Mesothelial cell of epicardium (in vitro differentiated cells): ENCODE measurements at places on chromosomes 5 and 9. TPM values are rescaled to one million over a fixed set of nuclear protein-coding genes. Genes with fewer than 3 reads are reported as not detected.
A peak's percentile ranks its signal among the peaks of the same experiment; 100 is the strongest.

DNA sequence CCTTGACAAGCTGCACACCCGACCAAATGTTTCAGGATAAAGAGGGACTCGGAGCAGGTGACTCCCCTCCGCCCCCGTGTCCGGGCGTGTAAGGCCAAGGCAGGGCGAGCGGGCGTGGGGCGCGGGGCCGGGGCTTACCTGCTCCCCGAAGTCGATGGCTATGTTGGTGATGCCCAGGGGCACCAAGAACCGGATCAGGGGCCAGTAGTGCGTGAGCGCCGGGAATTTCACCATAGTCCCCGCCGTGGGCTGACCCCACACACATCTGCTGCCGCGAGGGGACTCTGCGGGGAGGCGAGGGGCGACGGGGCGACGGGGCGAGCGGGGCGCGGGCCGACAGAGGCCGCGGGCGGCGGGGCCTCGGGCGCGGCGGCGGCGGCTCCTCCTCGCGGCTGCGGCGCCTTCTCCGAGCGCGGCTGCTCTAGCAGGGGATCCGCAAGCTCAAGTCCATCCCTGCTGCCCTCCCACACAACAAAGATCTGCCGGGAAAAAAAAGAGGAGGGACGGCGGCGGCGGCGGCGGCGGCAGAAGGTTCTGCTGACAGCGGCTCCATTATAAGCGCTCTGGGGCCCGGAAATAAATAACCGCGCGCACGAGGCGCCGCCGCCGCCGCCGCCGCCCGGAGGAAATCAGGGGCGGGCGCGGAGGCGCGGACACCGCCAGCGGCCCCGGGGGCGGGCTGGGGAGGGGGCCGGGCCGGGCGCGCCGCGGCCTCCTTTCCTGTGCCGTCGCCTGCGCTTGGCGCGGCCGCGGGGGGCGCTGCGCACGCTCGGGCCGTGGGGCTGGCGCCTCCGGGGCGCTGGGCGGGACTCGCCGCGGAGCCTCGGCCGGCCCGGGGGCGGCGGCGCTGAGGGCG lies at the start of gene ANKH:
Gene ANKH (minus strand): TSS at position 565 of the 856 bp plus-strand sequence. CDS start 331 bp downstream, at position 234.
- H3K27me3 ChIP-seq: peaks cover 26% of the 10 kb centered on the region
- peaks cover 26% of the 10 kb centered on the region for H3K4me1 ChIP-seq
- H3K36me3 ChIP-seq: no peaks in the 10 kb centered on the region
- H3K27ac ChIP-seq: peak within 1 kb of the TSS; percentile 87
- DNase-seq: peak; percentile 83
- peak within 1 kb of the TSS; percentile 81 for H3K4me3 ChIP-seq

The LMAN2 gene
- 85.4 to 87.2 TPM (median 87.0 TPM) in 3 replicates for total RNA-seq

GRCh38 chr5:159050316-159051143 lies 49.2 kb downstream of the EBF1 start:
- H3K4me1 ChIP-seq: peaks cover 19% of the 10 kb centered on the region
- DNase-seq: no peak
- no peaks in the 10 kb centered on the region for H3K36me3 ChIP-seq
- no peak overlapping the region for H3K27ac ChIP-seq
- peaks cover 98% of the 10 kb centered on the region for H3K27me3 ChIP-seq
- H3K4me3 ChIP-seq: no peak overlapping the region

DNA sequence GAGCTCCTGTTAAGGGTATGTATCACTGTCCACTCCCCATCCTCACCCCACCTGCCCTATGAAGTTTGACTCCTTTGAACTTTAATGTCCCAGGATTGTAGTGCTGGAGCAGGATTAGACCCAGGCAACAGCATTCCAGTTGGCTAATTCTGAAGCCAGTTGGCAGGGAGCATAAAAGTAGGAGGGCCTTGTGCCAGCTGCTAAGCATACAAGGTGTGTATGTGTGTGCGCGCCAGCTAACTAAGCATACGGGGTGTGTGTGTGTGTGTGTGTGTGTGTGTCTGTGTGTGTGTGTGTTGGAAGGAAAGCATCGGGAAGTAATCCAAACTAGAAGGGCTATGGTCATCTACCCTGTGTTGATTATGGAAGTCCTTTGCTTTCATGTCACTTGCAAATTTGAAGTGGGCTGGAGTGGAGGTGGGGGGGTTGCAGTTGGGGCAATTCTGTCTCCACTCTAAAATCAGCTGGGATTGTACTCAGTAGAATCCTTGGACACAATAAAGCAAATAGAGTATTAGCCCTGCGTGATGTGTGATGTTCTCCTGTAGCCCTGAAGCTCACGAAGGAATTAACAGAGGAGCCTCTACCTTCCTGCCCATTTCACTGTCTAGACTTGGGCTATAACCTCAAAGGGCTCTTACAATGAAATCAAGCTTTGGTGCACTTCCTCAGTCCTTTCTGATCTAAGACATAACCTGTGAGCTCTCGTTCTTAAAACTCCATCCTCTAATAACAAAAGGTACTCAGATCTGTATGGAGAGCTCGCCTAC lies 26.9 kb downstream of the HMGCR start:
- no peaks in the 10 kb centered on the region for H3K4me1 ChIP-seq
- H3K36me3 ChIP-seq: peaks cover 15% of the 10 kb centered on the region
- peak overlapping the region; percentile 27 for H3K27ac ChIP-seq
- no peak overlapping the region for H3K4me3 ChIP-seq

The HEXB gene
- 57.5 to 62.5 TPM (median 58.3 TPM) in 3 replicates for total RNA-seq

DNA sequence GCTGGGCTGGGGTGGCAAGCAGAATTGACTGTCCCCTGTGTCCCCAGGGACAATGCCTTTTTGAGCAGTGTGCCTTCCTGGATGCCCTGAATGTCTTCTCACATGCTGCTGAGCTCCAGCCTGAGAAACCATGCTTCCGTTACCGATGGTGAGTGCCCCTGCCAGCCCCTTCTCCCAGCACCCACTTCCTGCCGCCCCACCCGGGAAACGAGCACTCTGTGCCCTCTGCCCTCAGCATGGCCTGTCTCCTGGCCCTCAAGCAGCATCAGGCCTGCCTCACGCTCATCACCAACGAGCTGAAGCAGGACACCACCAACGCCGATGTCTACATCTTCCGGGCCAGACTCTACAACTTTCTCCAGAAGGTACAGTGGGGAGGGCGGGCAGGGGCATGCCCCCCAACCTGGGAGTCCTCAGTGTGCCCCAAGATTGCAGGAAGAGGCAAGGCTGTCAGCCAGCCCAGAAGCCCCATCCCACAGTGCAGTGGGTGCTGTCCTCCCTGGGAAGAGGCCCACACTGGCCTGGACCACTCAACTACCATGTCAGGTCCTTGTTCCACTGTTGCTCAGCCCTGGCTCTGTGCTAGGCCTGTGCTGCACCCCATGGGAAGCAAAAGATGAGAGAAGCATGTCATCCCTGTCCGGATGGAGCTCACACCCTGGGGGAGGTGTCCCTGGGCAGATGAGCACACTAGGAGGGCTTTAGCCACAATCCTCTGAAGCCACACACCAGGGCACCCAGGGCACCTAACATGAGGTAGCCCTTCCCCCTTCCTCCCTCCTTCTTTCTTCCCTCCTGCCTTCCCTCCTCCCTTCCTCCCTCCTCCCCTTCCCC lies 4.4 kb downstream of the TTC16 start:
- peaks cover 8% of the 10 kb centered on the region for H3K4me1 ChIP-seq
- H3K36me3 ChIP-seq: no peaks in the 10 kb centered on the region
- H3K27me3 ChIP-seq: peaks cover 3% of the 10 kb centered on the region
- no peak for DNase-seq
- H3K4me3 ChIP-seq: no peak overlapping the region
- H3K27ac ChIP-seq: no peak overlapping the region

DNA sequence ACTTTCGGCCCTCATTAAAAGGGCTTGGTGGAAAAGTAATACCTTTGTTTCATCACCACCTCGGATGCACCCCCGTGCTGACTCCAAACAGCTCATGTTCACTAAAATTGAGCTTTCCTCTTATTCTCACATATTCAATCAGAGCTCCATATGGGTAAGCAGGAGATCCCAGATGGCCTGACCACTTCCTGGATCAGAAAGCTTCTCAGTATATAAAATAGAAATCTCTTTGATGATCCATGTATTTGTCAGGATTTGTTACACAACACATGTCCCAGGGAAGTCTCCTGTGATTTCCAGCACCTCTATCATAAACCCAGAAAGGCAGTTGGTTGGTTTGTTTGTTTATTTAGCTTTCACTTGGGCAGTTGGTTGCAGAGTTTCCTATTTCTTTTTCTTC lies 402.0 kb downstream of the MLLT3 start:
- peaks cover 10% of the 10 kb centered on the region for H3K4me1 ChIP-seq
- DNase-seq: no peak
- H3K4me3 ChIP-seq: no peak overlapping the region

DNA sequence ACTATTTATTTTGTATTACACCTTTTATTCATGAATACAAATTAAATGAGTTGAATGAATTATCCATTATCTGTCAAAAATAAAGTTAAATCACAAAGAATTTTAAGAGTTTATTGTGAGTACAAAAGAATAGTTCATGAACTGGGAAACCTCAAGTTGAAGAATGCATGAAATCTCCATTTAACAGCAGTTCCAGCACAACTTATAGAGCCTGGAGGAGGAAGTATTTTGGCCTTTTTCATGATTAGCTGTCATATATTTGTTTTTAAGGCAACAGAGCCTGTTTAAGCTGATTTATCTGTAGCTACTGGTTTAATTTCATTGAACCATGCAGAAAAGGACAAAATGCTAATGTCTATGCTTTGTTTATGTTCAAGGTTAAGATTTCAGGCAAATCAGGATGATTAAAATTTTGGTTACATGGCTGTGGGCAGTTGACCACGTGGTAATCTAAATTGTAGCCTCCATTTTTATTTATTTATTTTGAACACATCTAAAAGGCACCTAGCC lies 12.2 kb downstream of the SPINK1 start:
- H3K27me3 ChIP-seq: peaks cover 3% of the 10 kb centered on the region
- no peaks in the 10 kb centered on the region for H3K36me3 ChIP-seq
- no peak for DNase-seq
- peaks cover 8% of the 10 kb centered on the region for H3K4me1 ChIP-seq
- H3K4me3 ChIP-seq: no peak overlapping the region

The ABO gene
- total RNA-seq: 2.0 to 3.2 TPM (median 2.3 TPM) in 3 replicates

DNA sequence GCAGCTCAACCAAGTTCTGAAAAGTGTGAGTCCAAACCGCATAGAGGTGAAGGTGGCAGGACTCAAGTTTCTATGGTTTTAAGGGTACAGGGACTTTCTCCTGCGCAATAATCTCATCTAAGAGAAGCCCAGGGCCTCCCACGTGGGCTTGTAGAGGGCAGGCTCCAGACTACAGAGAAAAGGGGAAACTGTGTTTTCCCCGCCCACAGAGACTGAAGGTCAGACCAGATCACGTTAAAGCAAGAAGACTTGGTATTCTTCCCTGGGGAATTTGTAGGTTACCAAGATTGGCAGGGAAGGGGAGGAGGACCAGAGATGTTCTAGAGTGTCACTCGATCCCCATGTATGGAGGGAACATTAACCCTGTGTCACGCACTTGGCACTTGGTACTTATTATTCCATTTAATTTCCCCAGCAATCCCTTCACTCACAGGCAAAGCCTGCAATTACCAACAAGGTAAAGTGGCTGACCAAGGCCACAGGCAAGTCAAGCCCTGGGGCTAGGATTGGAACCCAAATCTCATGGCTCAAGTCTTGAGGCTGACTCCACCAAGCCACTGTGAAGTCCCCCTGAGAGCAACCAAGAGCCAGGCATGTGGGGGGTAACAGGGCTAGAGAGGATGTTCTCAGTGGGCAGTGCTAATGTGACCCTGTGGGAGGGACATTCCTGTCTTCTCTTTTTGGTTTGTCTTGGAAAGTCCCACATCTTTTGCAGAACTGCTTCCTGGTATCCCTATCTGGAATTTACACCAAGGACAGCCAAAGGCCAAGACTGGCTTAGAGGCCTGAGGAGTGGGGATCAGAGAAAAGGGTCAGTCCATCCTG lies 18.3 kb upstream of the NEK6 start:
- peaks cover 10% of the 10 kb centered on the region for H3K4me1 ChIP-seq
- no peaks in the 10 kb centered on the region for H3K36me3 ChIP-seq
- DNase-seq: no peak
- H3K4me3 ChIP-seq: no peak overlapping the region

The SLC6A18 gene
- total RNA-seq: not detected in 3 replicates
